ENCODE measurements at places on chromosomes 1 and 21.

GRCh38 chr21:36135391-36136102, 668 bp downstream of the CBR3 start:
- DNase-seq, result peak; percentile 17

- DNase-seq, result no peak
Measured at GRCh38 chr1:107835151-107835670, 129.8 kb downstream of the VAV3 start.

- DNase-seq, result no peak
Measured at GRCh38 chr1:18903291-18903756, 969 bp upstream of the ALDH4A1 start.

GRCh38 chr1:48693674-48694320, 82.9 kb downstream of the BEND5 start:
- DNase-seq, result no peak

DNA sequence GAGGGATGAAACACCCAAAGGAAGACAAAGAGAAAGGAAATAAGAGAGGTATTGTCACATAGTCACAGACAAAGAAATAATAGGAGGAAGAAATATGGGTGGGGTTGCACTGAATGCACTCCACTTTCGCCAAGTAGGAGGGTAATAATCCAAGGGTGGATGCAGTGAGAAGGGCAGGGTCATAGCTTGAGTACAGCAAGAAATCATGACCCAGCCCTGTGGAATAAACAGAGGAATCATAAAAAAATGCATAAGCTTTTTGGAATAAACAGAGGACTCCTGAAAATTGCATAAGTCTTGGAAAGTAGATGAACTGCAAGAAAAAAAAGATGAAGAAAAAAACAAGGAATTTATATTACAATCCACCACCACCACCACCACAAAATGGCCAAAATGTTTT, 53.1 kb upstream of the CD55 start:
- no peak for DNase-seq

DNA sequence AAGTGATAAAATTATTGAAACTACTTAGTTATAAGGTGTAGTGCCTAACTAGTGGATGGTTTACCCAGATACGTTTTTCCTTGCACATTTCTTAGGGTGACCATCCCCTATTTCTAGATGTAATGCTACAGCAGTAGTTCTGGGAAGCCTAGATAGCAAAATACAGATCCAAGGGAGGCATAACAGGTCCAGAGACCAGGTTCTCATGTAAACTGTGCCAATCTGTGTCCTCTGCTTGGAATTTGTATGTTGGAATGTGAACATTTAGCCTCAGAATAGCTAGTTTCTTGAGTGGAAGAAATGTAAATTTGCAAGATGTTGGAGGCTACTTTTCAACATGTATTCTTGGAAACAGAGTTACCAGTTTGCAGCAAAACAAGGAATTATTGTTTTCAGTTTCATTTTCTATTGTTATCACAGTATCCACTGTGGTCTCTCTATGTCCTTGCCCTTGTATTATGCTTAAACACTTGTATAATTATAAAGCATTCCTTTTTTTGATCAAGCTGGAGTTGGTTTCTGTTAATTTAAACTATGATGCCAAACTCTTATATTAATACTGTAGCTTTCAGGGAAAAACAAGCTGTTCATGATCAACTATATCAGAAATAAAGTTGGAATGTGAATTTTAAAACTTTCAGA, 102.0 kb upstream of the BRINP3 start:
- DNase-seq, result no peak
